ENCODE measurements at places on chromosomes 2 and 18.

DNA sequence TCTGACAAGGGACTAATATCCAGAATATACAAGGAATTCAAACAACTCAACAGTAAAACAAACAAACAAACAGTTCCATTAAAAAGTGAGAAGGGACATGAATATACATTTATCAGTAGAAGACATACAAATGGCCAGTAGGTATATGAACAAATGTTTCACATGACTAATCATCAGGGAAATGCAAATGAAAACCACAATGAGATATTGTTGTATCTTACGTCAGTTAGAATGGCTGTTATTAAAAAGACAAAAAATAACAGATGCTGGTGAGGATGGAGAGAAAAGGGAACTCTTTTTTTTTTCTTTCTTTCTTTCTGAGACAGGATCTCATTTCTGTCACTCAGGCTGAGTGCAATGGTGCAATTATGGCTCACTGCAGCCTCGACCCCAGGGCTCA is 175.5 kb downstream of the CAMKMT start:
- DNase-seq, result no peak

- DNase-seq, result no peak
These were observed 651 bp upstream of the DPYSL5 start for GRCh38 chr2:26847307-26847654.

- no peak for DNase-seq
These were observed 828.7 kb downstream of the SUCLG1 start for GRCh38 chr2:83630351-83630750.

DNA sequence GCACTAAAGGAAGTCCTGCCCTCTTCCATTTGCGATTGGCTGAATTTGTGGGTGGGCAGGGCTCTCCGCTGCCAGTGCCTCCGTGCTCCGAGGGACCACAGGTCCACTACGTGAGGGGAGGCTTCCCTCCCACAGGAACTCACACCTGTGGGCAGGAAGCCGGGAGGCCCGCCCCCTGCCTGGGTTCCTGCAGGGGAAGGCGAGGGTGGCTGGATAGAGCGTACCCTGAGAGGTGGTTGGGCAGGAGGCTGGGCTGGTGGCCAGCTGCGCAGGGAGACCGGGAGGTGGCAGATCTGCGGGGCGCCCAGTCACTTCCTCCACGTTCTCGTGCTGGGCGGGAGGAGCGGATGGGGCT is 47.0 kb upstream of the PTH2R start:
- no peak for DNase-seq

- no peak for DNase-seq
These were observed 38.9 kb downstream of the METAP1D start for GRCh38 chr2:172038604-172039003.
